ENCODE measurements at places on chromosomes 6 and 20. TPM values are rescaled to one million over a fixed set of nuclear protein-coding genes. Genes with fewer than 3 reads are reported as not detected.

Gene TGM2
- 1.5 TPM for total RNA-seq

- no peak overlapping the region for H3K27ac ChIP-seq
- H3K4me1 ChIP-seq, result peaks cover 6% of the 10 kb centered on the region
- H3K36me3 ChIP-seq, result no peaks in the 10 kb centered on the region
Observed at GRCh38 chr6:15790116-15790515, 127.3 kb upstream of the DTNBP1 start.

- peaks cover 4% of the 10 kb centered on the region for H3K4me1 ChIP-seq
- no peaks in the 10 kb centered on the region for H3K36me3 ChIP-seq
- H3K27me3 ChIP-seq, result no peaks in the 10 kb centered on the region
- H3K4me3 ChIP-seq, result no peak overlapping the region
- no peak for DNase-seq
- no peak overlapping the region for H3K27ac ChIP-seq
Observed at GRCh38 chr6:169837529-169838250, 86.3 kb downstream of the ERMARD start.

GRCh38 chr20:41316602-41317545, 657 bp downstream of the ZHX3 start:
- peak; percentile 77 for DNase-seq
- peaks cover 15% of the 10 kb centered on the region for H3K4me1 ChIP-seq
- no peaks in the 10 kb centered on the region for H3K36me3 ChIP-seq
- peak overlapping the region; percentile 75 for H3K4me3 ChIP-seq
- peaks cover 24% of the 10 kb centered on the region for H3K27me3 ChIP-seq

GRCh38 chr6:121521164-121521555, 85.7 kb downstream of the GJA1 start:
- H3K27ac ChIP-seq, result peak overlapping the region; percentile 18
- H3K4me1 ChIP-seq, result peaks cover 39% of the 10 kb centered on the region
- H3K36me3 ChIP-seq, result no peaks in the 10 kb centered on the region
- no peaks in the 10 kb centered on the region for H3K27me3 ChIP-seq
- no peak for DNase-seq

- H3K27ac ChIP-seq, result no peak overlapping the region
- H3K36me3 ChIP-seq, result peaks cover 96% of the 10 kb centered on the region
- H3K4me3 ChIP-seq, result no peak overlapping the region
- no peaks in the 10 kb centered on the region for H3K27me3 ChIP-seq
Observed at GRCh38 chr6:169223006-169223405, 30.6 kb downstream of the THBS2 start.

- H3K27ac ChIP-seq, result no peak overlapping the region
- H3K36me3 ChIP-seq, result no peaks in the 10 kb centered on the region
- no peaks in the 10 kb centered on the region for H3K4me1 ChIP-seq
- H3K27me3 ChIP-seq, result no peaks in the 10 kb centered on the region
Observed at GRCh38 chr6:116008470-116009243, 52.0 kb downstream of the FRK start.

DNA sequence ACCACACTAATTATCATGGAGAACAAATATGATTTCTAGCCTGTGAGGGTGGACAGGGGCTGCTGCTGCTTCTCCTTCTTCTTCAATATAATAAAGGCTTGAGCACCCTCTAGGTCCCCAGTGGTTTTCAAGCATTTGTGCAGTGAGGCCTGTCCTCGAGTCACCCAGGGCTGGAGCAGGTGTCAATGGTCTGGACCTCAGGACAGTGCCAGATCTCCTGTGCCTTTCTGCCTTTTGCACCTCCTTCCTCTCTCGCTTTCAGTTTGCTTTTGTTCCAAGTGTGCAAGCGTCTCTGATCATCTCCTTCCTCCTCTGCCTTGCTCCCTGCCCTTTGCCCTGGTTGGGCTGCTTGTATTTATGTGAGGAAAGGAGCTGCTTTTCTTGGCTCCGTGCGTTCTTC, 152.2 kb upstream of the SYNDIG1 start:
- H3K4me1 ChIP-seq, result no peaks in the 10 kb centered on the region
- no peak overlapping the region for H3K27ac ChIP-seq
- H3K27me3 ChIP-seq, result no peaks in the 10 kb centered on the region
- H3K36me3 ChIP-seq, result no peaks in the 10 kb centered on the region

GRCh38 chr6:112049026-112049799, 4.7 kb upstream of the CCN6 start:
- no peaks in the 10 kb centered on the region for H3K4me1 ChIP-seq
- H3K27ac ChIP-seq, result no peak overlapping the region
- H3K4me3 ChIP-seq, result no peak overlapping the region
- H3K36me3 ChIP-seq, result 0 out of 2 replicates have a peak, but pooled peaks cover 3% of the 10 kb centered on the region
- no peak for DNase-seq
- no peaks in the 10 kb centered on the region for H3K27me3 ChIP-seq

- H3K4me1 ChIP-seq, result peaks cover 32% of the 10 kb centered on the region
- no peaks in the 10 kb centered on the region for H3K36me3 ChIP-seq
- H3K27ac ChIP-seq, result no peak overlapping the region
- peaks cover 10% of the 10 kb centered on the region for H3K27me3 ChIP-seq
- DNase-seq, result peak; percentile 18
Observed at GRCh38 chr6:99350573-99350972, 1.1 kb upstream of the FAXC start.

- no peak for DNase-seq
- no peak overlapping the region for H3K4me3 ChIP-seq
- H3K27me3 ChIP-seq, result no peaks in the 10 kb centered on the region
- peaks cover 34% of the 10 kb centered on the region for H3K36me3 ChIP-seq
- no peak overlapping the region for H3K27ac ChIP-seq
- H3K4me1 ChIP-seq, result peaks cover 42% of the 10 kb centered on the region
Observed at GRCh38 chr6:12022953-12023388, 10.9 kb downstream of the HIVEP1 start.

Gene BTN2A1
- total RNA-seq, result 9.3 TPM

Gene SLC35B2
- 36.7 TPM for total RNA-seq

Gene DDX39B
- total RNA-seq, result 738 TPM

Gene MAP7
- 59.1 TPM for total RNA-seq

Gene COL21A1
- 4.4 TPM for total RNA-seq

GRCh38 chr20:33232486-33233072, 3.2 kb upstream of the BPIFA1 start:
- H3K27ac ChIP-seq, result no peak overlapping the region
- peaks cover 3% of the 10 kb centered on the region for H3K27me3 ChIP-seq
- no peaks in the 10 kb centered on the region for H3K36me3 ChIP-seq
- no peak for DNase-seq

- H3K4me3 ChIP-seq, result no peak overlapping the region
- no peak for DNase-seq
- H3K36me3 ChIP-seq, result peaks cover 10% of the 10 kb centered on the region
- peak overlapping the region; percentile 47 for H3K27ac ChIP-seq
- peaks cover 38% of the 10 kb centered on the region for H3K4me1 ChIP-seq
- H3K27me3 ChIP-seq, result no peaks in the 10 kb centered on the region
Observed at GRCh38 chr6:157029980-157030690, 253.0 kb downstream of the ARID1B start.

Gene COL9A1
- 14.4 TPM for total RNA-seq

DNA sequence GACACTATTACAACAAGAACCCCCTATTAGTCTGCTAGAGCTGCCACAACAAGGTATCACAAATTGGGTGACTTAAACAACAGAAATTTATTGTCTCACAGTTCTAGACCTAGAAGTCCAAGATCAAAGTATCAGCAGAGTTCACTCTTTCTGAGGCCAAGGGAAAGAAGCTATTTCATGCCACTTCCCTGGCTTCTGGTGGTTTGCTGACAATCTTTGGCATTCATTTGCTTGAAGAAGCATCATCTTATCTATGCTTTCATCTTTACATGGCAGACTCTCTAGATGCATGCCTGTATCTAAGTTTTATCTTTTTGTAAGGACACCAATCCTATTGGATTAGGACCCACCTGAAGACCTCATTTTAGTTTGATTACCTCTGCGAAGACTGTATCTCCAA, 296.8 kb upstream of the MARCKS start:
- peaks cover 47% of the 10 kb centered on the region for H3K4me1 ChIP-seq
- H3K27ac ChIP-seq, result no peak overlapping the region
- peaks cover 2% of the 10 kb centered on the region for H3K27me3 ChIP-seq

DNA sequence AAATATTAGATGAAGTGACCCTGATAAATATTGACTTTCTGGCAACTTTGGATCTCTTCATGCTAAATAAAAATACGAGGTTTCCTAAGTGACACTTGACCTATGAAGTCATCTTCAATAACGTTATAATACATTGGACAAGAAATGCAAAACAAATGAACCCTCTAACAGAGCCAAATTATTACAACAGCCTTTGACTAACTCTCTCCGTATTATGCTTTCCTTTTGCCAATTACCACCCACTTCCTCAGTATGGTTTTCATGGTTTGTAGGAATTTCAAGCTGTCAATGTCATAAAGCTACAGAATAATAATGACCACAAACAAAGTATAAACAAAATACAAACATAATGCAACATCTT, 210.5 kb downstream of the MOXD1 start:
- H3K4me3 ChIP-seq, result no peak overlapping the region
- peaks cover 13% of the 10 kb centered on the region for H3K4me1 ChIP-seq
- no peak overlapping the region for H3K27ac ChIP-seq
- no peak for DNase-seq
- H3K27me3 ChIP-seq, result no peaks in the 10 kb centered on the region
- peaks cover 9% of the 10 kb centered on the region for H3K36me3 ChIP-seq

Gene CLDN20
- not detected for total RNA-seq

Gene CYP39A1
- 1.3 TPM for total RNA-seq

GRCh38 chr6:129096651-129097290, 213.8 kb downstream of the LAMA2 start:
- no peak overlapping the region for H3K27ac ChIP-seq
- no peak overlapping the region for H3K4me3 ChIP-seq
- DNase-seq, result no peak
- H3K36me3 ChIP-seq, result no peaks in the 10 kb centered on the region
- no peaks in the 10 kb centered on the region for H3K27me3 ChIP-seq

DNA sequence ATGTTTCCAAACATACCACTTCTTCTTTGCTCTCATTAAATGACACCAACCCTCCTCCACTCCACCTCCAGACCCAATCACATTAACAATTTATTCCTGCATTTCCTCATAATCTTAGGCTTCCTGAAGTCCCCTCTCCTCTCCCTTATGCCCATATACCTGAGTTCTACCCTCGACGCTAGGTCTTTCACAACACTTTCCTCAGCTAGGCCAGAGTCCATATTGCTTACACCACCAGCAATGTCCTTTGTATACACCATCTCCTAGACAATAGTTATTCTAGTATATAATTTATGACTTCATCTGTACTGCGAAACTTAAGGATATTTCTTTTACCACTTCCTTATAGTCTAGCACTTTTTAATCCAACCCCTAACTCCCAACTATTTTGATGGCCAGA, 47.7 kb downstream of the SIM1 start:
- H3K4me1 ChIP-seq, result peaks cover 26% of the 10 kb centered on the region
- no peak for DNase-seq
- H3K36me3 ChIP-seq, result peaks cover 11% of the 10 kb centered on the region
- no peak overlapping the region for H3K4me3 ChIP-seq
- no peaks in the 10 kb centered on the region for H3K27me3 ChIP-seq
- H3K27ac ChIP-seq, result no peak overlapping the region

Gene HNF4A
- 0.37 TPM for total RNA-seq

- H3K36me3 ChIP-seq, result no peaks in the 10 kb centered on the region
- H3K4me1 ChIP-seq, result 0 out of 2 replicates have a peak, but pooled peaks cover 2% of the 10 kb centered on the region
- no peak for DNase-seq
- no peaks in the 10 kb centered on the region for H3K27me3 ChIP-seq
Observed at GRCh38 chr6:36692220-36692619, 5.4 kb upstream of the RAB44 start.

GRCh38 chr20:1225783-1226654, at the start of gene RAD21L1:
Gene RAD21L1, plus strand, starts transcription at chr20:1226044. Its CDS starts 2,410 bp downstream, at chr20:1228454.
- H3K36me3 ChIP-seq, result no peaks in the 10 kb centered on the region
- peak within 1 kb of the TSS; percentile 89 for H3K4me3 ChIP-seq
- H3K4me1 ChIP-seq, result peaks cover 12% of the 10 kb centered on the region

Gene RALGAPA2
- 18.2 TPM for total RNA-seq

Gene ZHX3
- total RNA-seq, result 7.5 TPM

DNA sequence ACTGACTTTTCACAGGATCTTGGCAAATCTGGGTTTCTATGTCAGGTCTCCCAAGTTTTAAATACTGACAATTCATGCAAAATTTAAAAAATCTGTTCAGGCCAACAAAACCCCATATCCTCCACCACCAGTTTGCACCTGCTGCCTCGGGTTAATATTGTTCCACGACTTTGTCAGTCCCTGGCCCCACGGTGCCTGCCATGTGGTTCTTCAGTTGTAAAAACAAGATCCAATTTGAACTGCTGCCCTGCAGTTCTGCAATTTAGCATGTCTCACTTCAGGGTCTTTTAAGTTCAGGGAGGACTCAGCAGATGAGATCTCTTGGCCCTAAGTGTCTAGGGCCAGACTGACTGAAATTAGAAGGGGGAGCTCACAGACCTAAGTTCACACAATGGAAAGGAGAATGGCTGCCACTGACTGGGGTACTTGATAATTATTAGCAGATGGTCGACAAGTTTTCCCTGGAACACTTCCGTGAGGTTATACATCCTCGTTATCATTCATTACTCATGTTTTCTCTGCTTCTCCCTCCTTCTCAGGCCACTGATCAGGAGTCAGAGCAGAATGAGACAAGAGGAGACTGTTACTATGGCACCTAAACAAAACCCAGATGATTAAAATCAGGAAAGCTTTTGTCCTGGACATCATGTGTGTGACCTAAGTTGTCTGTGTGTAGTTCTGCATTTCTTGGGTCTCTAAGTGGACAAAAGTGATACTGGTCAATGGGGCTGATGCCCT, 223.6 kb downstream of the KIF16B start:
- no peaks in the 10 kb centered on the region for H3K36me3 ChIP-seq
- no peak overlapping the region for H3K27ac ChIP-seq
- H3K4me1 ChIP-seq, result peaks cover 9% of the 10 kb centered on the region
- no peak for DNase-seq
- no peaks in the 10 kb centered on the region for H3K27me3 ChIP-seq
- H3K4me3 ChIP-seq, result no peak overlapping the region

Gene NKX2-2
- total RNA-seq, result not detected

Gene VIP
- not detected for total RNA-seq

GRCh38 chr6:24910961-24911725, 24.6 kb downstream of the RIPOR2 start:
- H3K27ac ChIP-seq, result no peak overlapping the region
- H3K4me3 ChIP-seq, result peak overlapping the region; percentile 78
- no peaks in the 10 kb centered on the region for H3K36me3 ChIP-seq
- peaks cover 51% of the 10 kb centered on the region for H3K27me3 ChIP-seq

DNA sequence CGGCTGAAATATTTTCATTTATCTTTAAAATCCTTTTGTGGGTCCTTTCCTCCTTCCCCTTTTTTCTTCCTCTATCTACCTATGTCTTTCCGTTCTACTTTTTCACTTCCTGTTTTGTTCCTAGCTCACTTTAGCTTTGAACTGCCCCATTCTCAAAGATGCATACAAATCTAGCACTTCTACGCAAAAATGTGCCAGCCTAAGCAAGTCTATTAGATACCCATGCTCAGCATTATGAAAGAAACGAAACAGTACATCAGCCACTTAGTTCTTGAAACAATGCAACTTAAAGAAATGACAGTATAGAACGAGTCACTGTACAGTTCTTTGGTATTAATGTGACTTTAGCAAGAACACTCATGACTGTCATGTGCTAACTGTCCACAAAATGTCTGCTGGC, 47.3 kb upstream of the MARCKS start:
- H3K4me3 ChIP-seq, result no peak overlapping the region
- no peaks in the 10 kb centered on the region for H3K36me3 ChIP-seq
- DNase-seq, result no peak
- H3K27me3 ChIP-seq, result no peaks in the 10 kb centered on the region
- no peaks in the 10 kb centered on the region for H3K4me1 ChIP-seq
- H3K27ac ChIP-seq, result no peak overlapping the region

Gene TAGAP
- total RNA-seq, result 0.27 TPM

Gene DLL1
- total RNA-seq, result 20.7 TPM

Measured in WTC11 (cell line).